ENCODE measurements at places on chromosomes 11 and 22. TPM values are rescaled to one million over a fixed set of nuclear protein-coding genes. Genes with fewer than 3 reads are reported as not detected.

DNA sequence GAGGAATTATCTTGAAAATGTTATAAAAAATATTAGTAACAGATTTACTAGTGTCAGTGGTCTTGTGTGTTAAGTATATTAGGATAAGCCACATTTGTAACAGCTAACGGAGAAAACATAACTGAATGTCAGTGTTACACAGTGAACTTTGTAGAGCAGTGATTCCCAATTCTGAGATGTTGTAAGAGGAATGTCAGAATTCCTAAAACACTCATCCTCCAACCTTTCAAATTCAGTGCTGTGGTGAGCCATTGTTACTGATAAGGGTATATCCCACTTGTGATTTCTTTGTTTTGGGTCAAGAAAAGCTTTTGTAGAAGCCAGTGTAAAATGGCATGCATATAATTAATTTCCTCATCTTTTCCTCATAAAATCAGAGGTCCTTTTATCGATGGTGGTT is 61.9 kb downstream of the ARHGEF12 start:
- H3K36me3 ChIP-seq = no peaks in the 10 kb centered on the region
- no peak overlapping the region for H3K27ac ChIP-seq
- H3K4me3 ChIP-seq = no peak overlapping the region
- DNase-seq = no peak
- no peaks in the 10 kb centered on the region for H3K27me3 ChIP-seq

GRCh38 chr11:121933694-121934093 is 182.3 kb downstream of the BLID start:
- no peaks in the 10 kb centered on the region for H3K4me1 ChIP-seq
- H3K27ac ChIP-seq = no peak overlapping the region
- no peak for DNase-seq
- no peaks in the 10 kb centered on the region for H3K27me3 ChIP-seq
- no peak overlapping the region for H3K4me3 ChIP-seq

NLRP6 gene
- total RNA-seq = not detected

- H3K27ac ChIP-seq = no peak overlapping the region
- no peak overlapping the region for H3K4me3 ChIP-seq
- no peaks in the 10 kb centered on the region for H3K27me3 ChIP-seq
Observed at GRCh38 chr11:47948137-47948536, 32.2 kb upstream of the PTPRJ start.

GRCh38 chr11:111019871-111020670 is 225.5 kb upstream of the POU2AF2 start:
- DNase-seq = no peak
- peaks cover 4% of the 10 kb centered on the region for H3K4me1 ChIP-seq
- H3K4me3 ChIP-seq = no peak overlapping the region
- no peaks in the 10 kb centered on the region for H3K36me3 ChIP-seq
- H3K27ac ChIP-seq = no peak overlapping the region

DNA sequence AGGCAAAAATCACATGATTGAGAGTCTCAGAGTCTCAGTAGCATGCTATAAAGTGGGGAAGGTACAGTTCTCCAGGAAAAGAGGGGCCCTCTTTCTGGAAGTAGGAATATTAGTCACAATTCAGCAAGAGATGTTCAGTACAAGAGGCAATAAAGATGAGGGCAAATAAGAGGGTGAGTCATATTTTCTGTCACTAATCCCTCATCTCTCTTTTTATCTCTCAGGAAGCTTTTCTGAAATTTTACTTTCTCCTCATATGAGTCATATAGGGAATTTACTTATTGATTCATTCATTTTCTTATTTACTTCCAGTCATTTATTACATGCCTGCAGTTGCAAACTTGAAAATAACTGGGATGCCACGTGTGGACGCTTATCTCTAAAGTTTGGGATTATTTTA is 3.4 kb upstream of the NXPE1 start:
- DNase-seq = no peak
- H3K36me3 ChIP-seq = peaks cover 15% of the 10 kb centered on the region
- peaks cover 9% of the 10 kb centered on the region for H3K4me1 ChIP-seq
- H3K4me3 ChIP-seq = no peak overlapping the region

DNA sequence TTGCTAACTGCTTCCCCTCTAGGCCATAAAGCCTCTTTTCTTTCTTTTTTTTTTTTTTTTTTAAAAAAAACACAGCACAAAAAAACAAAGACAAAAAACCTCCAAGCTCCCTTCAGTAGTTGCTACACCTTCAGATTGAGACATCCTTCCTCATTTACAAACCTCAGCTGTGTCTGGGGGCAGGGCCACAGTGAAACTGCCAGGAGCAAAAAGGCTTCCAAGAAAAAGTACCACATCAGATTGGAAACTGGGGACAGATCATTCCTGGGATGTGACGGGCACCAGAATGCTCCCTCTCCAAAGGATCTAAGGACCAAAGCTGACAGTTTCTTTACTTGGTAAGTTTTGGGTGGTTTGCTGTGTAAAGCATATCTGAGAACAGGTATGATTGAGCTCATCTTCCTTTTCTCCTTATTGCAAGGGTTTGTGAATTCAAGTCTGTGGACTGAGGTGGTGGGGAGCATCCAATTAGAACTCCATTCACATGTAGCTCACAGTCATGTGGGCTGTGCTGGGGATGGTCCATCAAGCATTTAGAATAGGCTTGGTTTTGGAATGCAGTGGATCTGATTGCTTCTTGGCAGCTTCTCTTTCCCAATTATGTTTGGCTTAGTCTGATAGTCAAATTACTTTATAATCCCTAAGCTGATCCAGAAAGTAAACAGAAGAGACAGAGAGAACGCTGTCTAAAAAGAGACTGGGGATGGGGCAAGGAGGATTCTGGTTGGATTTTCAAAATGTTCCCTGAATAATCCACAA is 705 bp downstream of the BBOX1 start:
- H3K27me3 ChIP-seq = no peaks in the 10 kb centered on the region
- H3K4me3 ChIP-seq = no peak overlapping the region
- peaks cover 6% of the 10 kb centered on the region for H3K36me3 ChIP-seq
- no peak overlapping the region for H3K27ac ChIP-seq

SEPTIN5 gene
- total RNA-seq = 214 TPM

GRCh38 chr11:86978247-86978646 is 23.1 kb upstream of the FZD4 start:
- no peak overlapping the region for H3K4me3 ChIP-seq
- H3K27ac ChIP-seq = no peak overlapping the region
- DNase-seq = no peak
- H3K36me3 ChIP-seq = peaks cover 5% of the 10 kb centered on the region
- H3K27me3 ChIP-seq = no peaks in the 10 kb centered on the region

GRCh38 chr22:22200569-22201184 is 43.9 kb upstream of the VPREB1 start:
- H3K4me1 ChIP-seq = no peaks in the 10 kb centered on the region
- H3K36me3 ChIP-seq = no peaks in the 10 kb centered on the region
- no peak overlapping the region for H3K4me3 ChIP-seq
- no peak for DNase-seq

MS4A6A gene
- not detected for total RNA-seq

DNA sequence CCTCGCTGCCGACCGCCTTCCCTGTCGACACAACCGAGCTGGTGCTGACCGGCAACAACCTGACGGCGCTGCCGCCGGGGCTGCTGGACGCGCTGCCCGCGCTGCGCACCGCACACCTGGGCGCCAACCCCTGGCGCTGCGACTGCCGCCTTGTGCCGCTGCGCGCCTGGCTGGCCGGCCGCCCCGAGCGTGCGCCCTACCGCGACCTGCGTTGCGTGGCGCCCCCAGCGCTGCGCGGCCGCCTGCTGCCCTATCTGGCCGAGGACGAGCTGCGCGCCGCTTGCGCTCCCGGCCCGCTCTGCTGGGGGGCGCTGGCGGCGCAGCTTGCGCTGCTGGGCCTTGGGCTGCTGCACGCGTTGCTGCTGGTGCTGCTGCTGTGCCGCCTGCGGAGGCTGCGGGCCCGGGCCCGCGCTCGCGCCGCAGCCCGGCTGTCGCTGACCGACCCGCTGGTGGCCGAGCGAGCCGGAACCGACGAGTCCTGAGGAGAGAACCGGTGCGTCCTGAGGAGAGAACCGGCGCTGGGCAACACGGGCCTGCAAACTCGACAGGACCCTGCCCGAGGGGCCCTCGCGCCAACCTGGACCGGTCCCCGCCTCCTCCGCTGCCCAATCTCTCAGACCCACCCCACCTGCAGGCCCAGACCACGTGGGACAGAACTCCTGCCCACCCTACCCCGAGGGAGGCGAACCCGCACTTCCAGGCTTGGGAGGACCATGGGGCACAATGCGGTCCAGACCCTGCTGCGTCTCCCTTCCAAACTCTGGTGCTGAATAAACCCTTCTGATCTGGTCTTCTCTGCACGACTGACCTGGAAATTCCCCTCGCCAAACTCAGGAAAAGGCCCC is 866 bp downstream of the GP1BB start:
- H3K4me3 ChIP-seq = no peak overlapping the region
- no peak for DNase-seq
- H3K27me3 ChIP-seq = no peaks in the 10 kb centered on the region
- H3K27ac ChIP-seq = peak overlapping the region; percentile 66

KCNQ1 gene
- not detected for total RNA-seq

GRCh38 chr22:49724893-49725489 is 102.7 kb downstream of the BRD1 start:
- H3K36me3 ChIP-seq = no peaks in the 10 kb centered on the region
- H3K4me1 ChIP-seq = no peaks in the 10 kb centered on the region
- H3K4me3 ChIP-seq = no peak overlapping the region
- H3K27ac ChIP-seq = no peak overlapping the region

DNA sequence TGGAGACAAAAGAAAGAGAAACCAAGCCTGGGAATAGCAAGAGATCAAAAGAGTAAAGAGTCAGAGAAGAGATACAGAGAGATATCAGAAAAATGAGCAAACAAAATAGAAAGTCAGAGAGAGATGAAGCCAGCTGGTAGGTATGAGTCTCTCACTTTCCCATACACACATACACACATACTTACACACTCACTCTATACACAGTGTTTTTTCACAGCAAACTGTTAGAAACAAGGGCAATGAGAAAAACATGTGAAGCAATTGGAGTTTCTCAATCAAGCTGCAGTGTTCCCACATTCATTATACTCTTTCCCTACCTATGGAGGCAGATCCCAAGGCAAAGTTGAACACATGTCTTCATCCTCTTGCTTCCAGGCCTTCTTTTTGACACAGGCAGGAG is 2.6 kb upstream of the NLRP10 start:
- peaks cover 74% of the 10 kb centered on the region for H3K4me1 ChIP-seq
- no peaks in the 10 kb centered on the region for H3K36me3 ChIP-seq
- H3K27me3 ChIP-seq = no peaks in the 10 kb centered on the region
- no peak for DNase-seq
- H3K27ac ChIP-seq = peak overlapping the region; percentile 58
- H3K4me3 ChIP-seq = no peak overlapping the region

All from chondrocyte (in vitro differentiated cells).